ENCODE measurements at places on chromosomes 1 and 21.
A peak's percentile ranks its signal among the peaks of the same experiment; 100 is the strongest.

DNA sequence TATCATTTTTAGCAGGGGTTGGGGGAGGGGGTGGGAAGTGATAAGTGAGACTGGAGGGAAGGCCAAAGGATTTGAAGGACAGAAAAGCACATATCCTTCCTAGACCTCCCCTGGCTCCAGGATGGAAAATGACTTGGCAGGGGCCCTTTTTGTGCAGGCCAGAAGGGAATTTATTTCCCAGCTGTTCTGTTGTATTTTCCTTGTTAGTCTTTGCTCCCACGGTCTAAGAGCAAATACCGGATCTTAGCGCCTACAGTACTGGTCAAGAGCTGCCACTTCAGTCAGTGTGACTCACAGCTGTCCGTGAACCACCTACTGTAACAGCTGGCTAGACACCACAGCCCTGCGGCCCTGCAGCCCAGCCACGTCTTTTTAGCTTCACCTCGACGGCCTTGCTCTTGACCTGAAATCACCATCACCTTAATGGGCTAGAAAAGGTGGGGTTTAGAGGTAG lies 51.0 kb upstream of the ERRFI1 start:
- peak; percentile 97 for DNase-seq

- no peak for DNase-seq
Observed at GRCh38 chr1:71414179-71414578, 333.3 kb upstream of the ZRANB2 start.

DNA sequence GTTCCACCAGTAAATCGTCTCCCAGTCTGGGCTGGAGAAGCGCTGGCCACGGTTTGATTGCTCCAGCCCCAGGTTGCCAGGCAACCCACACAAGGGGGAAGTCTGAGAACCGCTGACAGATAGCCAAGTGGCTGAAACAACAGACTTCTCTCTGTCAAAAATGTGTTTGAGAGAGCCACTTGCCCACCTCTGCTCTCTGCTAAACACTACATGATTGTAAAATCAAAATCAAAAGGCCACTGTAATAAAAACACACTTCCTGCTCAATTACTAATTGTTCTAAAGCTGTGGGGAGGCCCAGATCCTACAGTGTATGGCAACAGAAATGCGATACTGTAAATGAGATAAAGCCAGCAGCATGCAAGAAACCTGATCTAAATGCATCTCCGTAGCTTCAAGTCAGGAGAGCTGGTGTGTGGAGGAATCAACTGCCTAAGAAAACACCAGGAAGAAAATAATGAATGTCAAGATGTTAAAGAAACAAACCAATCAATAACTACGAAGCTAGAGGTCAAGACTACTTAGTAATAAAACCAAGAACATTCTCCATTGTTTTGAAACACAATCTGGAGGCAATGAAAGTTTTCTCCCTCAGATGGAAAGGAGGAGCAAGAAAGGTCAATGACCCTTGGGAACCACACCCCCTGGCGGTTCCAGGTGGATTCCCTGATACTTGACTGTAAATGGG lies 121.2 kb downstream of the SLC45A1 start:
- DNase-seq, result peak; percentile 94

DNA sequence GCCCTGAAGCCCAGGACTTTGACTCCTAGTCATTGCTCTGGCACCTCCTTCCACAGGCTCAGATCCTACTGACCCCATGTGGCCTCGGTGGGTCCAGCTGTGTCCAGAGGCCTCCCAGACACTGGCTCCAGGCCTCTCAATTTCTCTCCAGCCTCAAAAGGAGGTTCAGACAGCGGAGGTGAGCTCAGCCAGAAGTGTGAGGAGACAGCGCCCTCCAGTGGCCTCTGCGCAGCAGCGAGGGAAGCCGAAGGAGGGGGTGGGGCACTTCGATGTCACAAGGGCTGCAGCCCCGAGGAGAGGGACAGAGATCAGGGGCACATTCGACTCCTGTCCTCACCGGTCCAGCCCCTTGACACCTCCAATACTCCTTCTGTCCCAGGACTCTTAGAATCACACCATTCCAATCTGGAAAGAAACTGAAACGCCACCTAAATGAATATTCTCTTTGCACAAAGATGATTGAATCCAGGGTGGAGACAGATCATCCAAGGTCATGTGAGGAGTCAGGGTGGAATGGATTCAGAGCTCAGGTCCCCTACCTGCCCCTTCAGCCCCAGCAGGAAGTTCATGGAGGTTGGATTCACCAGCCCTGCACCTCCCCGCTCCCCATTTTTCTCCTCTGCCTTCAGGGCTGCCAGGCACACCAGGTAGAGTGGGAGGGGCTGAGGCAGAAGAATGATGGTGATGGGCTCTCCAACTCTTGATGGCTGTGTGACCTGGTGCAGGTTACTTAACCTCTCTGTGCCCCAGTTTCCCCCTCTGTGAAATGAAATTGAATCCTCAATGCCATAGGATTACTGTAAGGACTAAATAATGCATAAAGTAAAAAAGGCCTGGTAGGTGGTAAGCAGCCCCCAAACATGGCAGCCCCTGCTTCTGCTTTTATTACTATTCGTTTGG lies 34.8 kb upstream of the ZBTB40 start:
- peak; percentile 45 for DNase-seq

DNA sequence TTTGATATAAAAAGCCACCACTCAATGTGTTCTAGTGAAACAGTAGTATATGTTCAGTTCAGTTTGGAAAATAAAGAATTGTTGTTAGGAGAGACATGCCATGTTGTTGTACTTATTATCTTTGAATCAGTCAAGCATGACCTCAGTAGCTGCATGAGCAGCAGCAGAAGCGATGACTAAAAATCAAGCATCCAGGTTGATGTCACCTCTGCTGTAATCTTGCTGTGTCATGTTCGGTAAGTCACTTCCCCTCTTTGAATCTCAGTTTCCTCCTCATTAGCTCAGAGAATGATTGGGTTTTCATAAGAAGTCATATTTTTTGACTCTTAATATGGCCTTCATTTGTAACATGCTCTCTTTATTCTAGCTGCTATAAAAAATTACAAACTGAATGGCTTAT lies 428.4 kb upstream of the B3GALT2 start:
- peak; percentile 37 for DNase-seq

- no peak for DNase-seq
Observed at GRCh38 chr21:38760017-38760761, 45.5 kb upstream of the ETS2 start.

- DNase-seq, result no peak
Observed at GRCh38 chr1:46532095-46532494, 19.4 kb downstream of the KNCN start.

DNA sequence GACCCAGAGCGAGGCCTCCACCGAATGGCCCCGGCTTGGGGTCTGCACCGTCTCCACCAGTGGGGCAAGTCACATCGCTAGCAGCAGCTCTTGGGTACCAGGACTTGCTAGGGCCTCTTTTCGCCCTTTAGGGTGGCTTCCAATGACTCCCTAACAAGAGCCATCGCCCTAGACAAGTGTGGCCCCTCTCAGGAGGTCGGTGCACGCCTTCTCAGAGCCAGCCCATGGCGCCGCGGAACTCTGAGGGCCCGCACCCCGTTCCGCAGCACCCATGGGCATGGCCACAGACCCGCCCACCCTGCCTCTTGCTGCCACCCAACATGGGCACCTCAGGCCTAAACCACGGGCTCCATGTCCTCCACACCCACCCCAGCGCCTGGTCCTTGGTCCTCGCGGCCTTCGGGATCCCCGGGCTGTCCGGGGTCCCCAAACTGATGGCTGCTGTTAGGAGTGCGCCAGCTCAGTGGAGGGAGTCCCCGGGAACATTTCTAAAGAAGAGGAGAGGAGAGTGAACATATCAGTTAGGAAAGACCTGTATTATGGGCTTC lies 3.2 kb upstream of the CACNA1S start:
- DNase-seq, result no peak

DNA sequence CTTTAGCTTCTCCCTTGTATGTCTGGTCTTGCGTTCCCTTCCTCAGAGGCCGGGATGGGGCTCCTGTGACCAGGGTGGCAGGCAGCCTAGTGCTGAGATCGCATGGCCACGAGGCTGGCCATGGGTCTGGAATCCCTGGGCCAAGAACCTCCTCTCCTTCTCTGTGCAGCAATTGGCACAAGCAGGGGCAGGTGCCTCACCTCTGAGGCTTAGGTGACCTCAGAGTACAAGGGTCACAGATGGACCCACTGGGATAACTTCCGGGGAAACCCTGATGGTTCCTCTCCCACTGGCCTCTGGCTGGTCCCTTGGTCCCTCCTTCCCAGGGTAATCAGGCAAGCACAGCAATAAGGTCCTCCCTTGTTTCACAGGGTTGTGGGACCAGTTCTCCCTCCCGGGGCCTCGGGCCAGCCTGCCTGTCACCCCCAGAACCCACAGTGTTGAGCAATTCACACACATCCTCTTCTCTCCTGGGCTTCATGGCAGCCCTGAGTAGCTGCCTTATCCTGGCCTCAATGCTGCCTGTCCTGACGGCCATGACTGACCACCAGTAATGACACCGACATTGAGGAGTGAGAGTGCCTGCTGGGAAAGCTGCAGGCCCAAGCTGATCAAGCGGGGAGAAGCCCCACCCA lies 38.6 kb downstream of the BMP8A start:
- DNase-seq, result no peak

- no peak for DNase-seq
Observed at GRCh38 chr1:42691157-42691498, 8.9 kb downstream of the YBX1 start.

- peak; percentile 60 for DNase-seq
Observed at GRCh38 chr1:39755965-39756659, 15.0 kb downstream of the OXCT2 start.

DNA sequence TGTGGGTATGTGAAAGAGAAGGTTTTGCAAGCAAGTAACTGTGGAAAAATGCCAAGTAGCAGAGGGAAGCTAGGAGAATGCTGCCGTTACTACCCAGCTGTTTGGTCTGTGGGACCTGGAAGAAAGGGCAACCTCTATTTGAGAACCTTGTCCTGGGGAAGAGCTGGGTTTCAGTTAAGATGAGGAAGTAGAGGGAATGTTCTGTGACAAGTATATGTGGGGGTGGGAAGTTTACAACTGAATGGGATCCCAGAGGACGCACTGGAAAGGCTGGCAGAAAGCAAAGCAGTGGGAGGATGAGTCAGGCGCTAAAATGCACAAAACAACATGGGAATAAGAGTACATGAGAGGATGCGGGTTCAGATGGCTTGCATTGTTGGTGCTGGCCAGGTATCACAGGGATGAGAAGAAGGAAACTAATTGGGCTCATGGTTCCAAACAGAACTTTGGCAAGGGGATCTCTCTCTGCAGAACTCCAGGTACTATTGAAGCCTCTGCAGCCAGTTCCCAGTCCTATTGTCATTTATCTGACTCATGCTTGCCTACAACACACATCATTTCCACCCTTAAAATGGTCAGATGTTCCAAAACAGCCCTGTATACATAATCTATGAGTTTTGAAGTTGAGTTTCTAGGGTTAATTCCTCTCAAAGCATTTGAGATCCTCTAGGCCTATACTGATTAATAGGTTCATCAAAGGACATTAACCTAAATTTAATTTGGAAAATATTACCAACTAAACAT lies 88.5 kb upstream of the VAV3 start:
- peak; percentile 92 for DNase-seq

- DNase-seq, result no peak
Observed at GRCh38 chr1:185156288-185156853, 382 bp downstream of the TRMT1L start.

GRCh38 chr1:54054438-54054749 lies 986 bp downstream of the TCEANC2 start:
- no peak for DNase-seq

DNA sequence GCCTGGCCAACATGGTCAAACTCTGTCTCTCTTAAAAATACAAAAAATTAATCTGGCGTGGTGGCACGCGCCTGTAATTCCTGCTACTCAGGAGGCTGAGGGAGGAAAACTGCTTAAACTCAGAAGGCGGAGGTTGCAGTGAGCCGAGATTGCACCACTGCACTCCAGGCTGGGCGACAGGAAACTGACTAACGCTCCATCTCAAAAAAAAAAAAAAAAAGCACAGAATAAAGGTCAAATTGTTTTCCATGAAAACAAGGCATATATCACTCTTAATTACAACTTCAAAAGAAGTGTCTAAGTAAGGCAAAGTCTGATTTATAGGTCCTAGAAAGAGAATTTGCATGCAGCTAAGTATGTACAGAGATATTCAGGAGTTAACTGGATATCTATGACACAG lies 25.6 kb downstream of the EYA3 start:
- peak; percentile 81 for DNase-seq

GRCh38 chr1:166330096-166330495 lies 163.3 kb upstream of the FAM78B start:
- DNase-seq, result no peak

DNA sequence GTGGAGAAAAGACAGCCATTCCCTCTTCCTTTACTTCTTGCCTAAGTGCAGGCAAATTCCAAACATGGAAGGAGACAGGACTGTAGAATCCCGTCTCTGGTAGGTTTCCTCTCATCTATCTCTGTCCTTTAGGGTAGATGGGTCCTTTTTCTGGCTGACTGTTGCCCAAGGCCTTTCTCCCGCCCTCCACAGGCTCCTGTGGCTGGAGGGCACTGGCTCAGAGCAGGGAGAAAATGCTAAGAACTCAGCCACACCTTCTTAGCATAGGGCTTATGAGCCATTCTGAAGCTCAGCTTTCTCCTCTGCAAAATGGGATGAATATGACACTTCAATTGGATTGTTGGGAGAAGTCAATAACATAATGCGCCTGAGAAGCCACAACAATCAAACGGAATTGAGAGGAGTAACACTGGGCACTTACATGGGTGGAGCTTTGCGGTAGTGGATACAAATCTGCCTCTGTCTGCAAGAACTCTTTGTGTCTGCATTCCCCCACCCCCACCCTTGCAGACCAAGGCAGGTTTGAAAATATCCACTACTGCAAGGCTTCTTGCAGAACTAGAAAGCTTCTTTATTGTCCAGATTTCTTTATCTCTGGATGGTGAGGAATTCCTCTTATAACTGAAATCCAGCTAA lies 94.7 kb downstream of the CSMD2 start:
- DNase-seq, result no peak

GRCh38 chr1:201877877-201878401 lies 10.8 kb upstream of the SHISA4 start:
- peak; percentile 23 for DNase-seq

DNA sequence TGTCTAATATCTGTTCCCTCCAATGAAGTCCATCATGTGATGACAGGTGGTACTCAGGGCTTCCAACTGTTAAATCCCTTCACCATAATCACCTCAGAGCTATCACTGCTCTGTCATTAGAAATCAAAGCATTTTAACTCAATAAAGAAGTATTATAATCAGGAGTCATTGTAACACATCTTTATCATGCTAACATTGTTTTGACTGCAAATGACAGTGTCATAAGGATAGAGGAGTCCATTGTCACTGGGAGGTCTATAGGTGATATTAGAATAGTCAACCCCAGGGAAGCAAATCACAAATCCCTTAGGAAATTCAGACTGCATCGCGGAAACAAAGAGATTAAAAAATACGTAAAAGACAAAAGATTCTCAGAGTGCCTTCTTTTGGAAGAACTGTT lies 30.8 kb downstream of the LRRC53 start:
- DNase-seq, result no peak

- DNase-seq, result no peak
Observed at GRCh38 chr1:70411360-70411844, 334 bp downstream of the CTH start.
